Kidney tubule cell (primary cell): ENCODE measurements at places on chromosomes 5 and 9.
A peak's percentile ranks its signal among the peaks of the same experiment; 100 is the strongest.

DNA sequence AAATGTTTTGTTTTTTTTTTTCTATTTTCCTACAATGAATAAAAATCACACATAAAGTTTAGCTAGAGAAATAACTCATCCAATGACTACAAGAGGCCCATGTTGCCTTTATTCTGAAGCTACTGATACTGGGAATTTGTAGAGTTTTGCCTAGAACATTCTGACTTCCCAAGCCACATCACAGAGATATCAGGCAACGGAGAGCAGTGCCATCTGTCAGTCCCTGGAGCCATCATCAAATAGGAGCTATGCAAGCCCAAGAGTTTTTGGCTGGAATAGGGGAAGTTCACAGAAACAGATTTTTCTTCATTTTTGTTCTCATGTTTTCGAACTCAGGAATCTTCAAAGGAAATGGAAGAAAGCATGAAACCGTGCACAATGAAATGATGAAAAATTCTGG, 896.6 kb downstream of the TLE1 start:
- DNase-seq, result no peak

DNA sequence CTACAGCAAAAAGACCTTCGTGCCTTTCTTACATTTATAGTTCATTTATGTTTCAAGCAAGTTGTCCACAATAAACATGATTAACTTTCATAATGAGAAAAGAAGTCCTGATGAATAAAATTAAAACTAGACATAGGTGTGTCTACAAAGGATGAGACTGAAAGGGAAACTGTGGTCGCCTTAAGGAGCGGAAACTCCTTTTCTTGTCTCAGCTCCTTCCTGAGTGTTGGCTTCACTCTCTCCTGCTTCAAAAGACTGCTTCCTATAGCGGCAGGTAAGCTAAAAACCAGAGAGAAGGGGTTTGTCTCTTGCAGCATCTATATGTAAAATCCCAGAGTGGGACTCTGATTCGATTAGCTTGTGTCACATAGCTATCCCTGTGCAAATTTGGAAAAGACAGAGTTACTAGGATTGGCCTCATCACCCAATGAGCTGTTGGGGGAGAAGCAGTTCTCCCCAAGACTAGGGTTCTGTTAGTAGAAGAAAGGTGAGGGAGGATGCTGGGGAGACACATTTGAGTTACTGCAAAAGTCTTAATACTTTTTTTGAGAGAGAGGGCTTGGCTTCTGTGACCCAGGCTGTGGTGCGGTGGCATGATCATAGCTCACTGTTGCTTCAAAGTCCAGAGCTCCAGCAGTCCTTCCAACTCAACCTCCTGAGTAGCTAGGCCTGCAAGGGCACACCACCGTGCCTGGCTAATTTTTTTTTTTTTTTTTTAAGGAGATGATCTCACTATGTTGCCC, 16.8 kb upstream of the CTSL start:
- no peak for DNase-seq

- DNase-seq, result no peak
Observed at GRCh38 chr5:176132471-176133288, 105.5 kb upstream of the SIMC1 start.

GRCh38 chr5:137753691-137754187, 424 bp downstream of the HNRNPA0 start:
- DNase-seq, result no peak

DNA sequence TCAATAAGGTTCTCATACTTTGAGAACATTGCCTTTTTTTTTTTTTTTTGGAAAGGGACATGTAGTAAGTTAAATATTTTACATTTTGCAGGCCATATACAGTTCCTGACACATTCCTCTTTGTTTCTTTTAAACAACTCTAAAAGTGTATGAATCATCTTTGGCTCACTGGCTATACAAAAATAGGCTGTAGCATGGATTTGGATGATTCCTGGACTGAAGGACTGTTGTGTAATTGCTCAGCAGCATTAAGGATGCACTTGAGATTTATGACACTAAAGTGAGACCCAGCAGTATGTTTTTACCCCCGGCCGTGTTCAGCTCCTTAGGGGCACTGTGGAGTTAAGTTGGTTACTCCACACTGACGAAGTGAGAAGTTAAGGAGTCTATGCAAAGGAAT, 41.3 kb downstream of the VPS13A start:
- peak; percentile 23 for DNase-seq
